ENCODE measurements at places on chromosomes 5 and 9.

DNA sequence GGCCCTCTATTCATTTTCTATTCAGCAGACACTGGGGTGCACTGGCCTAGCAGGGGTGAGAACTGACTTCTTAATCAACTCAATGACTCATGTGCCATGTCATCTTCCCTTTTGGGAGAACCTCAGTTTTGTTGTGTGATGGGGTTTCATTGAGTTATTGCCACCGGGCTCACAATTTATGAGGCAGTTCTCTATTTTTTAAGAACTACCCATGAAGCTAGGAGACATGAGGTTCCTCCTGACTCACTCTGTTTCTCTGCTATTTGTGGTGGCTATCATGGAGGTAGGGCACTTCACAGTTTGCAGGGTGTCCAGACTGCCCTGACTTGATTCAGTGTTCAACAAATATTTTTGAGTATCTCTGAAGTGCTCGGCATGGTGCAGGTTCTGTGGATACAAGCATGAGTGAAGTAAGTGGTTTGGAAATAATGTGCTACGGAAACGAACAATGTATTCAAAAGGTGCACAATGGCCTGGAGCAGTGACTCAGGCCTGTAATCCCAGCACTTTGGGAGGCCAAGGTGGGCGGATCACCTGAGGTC, 39.3 kb downstream of the SPARC start:
- DNase-seq: no peak

DNA sequence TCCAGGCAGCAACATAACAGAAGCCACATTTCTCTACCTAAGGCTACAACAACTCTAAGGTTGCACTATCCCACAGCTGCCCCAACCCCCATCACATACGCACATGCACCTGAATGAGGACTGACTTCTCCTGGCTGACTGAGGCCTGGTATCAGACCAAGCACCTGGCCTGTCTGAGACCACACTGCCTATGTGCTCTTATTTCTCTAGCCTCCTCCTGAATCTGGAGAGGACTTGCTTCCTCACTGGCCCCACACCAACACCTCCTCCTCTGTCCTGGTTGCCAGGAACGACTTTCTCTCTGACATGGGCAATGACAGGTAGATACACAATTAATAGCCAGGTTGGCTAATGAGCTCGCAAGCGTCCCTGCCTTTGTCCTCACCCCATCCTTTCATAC, 14.9 kb upstream of the VDAC1 start:
- no peak for DNase-seq

- no peak for DNase-seq
Observed at GRCh38 chr5:180631549-180632383, 17.6 kb downstream of the FLT4 start.

- DNase-seq: no peak
Observed at GRCh38 chr9:69215774-69216485, 41.9 kb downstream of the TJP2 start.

DNA sequence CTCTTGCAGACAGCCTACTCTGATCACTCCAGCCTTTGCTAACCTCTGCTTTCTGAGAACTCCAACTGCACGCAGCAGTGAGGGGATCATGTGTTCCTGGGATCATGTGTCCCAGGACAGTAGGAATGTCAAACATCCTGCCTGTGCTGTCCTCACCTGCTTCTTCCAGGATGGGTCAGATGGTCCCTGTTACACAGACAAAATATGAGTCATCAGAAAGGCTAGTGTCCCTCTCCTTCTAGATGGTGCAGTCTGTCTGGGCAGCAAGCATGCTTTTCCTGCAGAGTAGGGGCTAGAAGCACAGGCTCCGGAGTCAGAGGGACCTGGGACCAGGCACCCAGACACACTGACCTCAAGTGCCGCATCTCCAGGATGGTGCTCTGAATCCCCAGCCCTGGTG, 20.1 kb upstream of the SLC25A48 start:
- DNase-seq: no peak

DNA sequence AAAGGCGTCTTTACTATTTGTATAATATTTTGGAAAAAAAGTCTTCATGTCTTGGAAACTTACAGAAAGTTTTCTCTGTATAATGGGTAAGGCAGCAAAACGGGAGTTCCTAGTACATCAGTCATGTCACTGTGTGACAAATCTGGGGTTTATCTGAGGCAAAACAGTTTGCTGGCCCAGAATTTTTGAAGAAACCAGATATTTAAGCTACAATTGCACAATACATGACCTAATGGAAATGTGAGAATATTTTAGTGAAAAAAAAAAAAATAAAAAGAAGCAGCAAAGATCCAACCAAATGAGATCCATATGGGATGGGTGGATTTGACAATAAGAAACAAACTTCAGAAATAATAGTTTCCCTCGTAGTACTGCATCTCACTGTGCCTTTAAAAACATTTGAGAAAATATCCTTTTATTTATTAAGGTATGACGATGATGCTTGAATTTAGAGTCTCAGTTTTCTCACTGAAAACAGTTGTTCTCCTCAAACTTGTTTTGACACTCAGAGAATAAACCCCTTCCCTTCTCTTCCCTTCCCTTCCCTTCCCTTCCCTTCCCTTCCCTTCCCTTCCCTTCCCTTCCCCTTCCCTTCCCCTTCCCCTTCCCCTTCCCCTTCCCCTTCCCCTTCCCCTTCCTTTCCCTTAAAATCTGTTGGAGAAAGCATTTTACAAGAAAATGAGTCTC, 180.5 kb upstream of the TUT7 start:
- no peak for DNase-seq

- no peak for DNase-seq
Observed at GRCh38 chr9:35661756-35662350, 3.1 kb downstream of the ARHGEF39 start.

GRCh38 chr9:93301911-93302541, 118.1 kb downstream of the WNK2 start:
- DNase-seq: peak; percentile 26

- peak; percentile 61 for DNase-seq
Observed at GRCh38 chr5:139710319-139711066, 62.3 kb downstream of the CXXC5 start.

DNA sequence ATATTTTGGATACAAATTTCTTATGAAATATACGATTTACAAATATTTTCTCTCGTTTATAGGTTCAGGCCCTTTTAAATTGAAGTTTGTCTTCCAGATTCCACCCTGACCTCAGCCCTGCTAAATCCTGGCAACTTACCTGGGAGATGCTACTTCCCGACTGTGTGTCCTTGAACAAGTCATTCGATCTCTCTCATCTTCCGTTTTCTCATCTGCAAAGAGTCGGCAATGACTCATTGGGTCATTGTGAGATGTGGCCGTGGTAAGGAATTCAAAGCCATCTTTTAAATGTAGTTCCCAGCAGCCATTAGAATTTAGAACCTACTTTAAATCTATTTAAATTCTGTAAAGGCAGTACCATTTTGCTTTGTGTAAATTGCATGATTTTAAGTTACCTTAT, 72.5 kb downstream of the LHX2 start:
- DNase-seq: no peak

DNA sequence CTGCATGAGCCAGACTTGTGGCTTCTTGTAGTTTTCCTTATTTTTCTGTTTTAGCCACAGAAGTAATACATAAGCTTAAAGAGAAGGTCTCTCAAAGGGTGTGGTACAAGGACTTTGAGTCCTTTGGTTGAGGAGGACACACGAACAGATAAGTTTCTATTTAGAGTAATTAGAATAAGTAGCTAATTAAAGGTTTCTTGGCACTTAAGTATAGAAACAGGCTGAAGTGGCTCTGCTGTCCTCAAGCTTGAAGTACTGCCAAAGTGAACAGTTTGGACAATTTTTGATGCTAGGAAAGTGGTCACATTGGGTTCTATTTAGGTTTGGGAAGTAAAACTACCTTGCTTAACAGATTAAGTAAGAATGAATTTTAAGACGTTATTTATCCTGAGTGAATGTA, 278.3 kb upstream of the MPDZ start:
- no peak for DNase-seq

- DNase-seq: no peak
Observed at GRCh38 chr9:91825422-91825821, 124.6 kb downstream of the ROR2 start.

GRCh38 chr5:149832636-149833035, 102.5 kb downstream of the PPARGC1B start:
- DNase-seq: no peak

- no peak for DNase-seq
Observed at GRCh38 chr5:30069441-30070263, 1123.8 kb upstream of the CDH6 start.

- DNase-seq: no peak
Observed at GRCh38 chr9:109256336-109256735, 64.5 kb downstream of the EPB41L4B start.

DNA sequence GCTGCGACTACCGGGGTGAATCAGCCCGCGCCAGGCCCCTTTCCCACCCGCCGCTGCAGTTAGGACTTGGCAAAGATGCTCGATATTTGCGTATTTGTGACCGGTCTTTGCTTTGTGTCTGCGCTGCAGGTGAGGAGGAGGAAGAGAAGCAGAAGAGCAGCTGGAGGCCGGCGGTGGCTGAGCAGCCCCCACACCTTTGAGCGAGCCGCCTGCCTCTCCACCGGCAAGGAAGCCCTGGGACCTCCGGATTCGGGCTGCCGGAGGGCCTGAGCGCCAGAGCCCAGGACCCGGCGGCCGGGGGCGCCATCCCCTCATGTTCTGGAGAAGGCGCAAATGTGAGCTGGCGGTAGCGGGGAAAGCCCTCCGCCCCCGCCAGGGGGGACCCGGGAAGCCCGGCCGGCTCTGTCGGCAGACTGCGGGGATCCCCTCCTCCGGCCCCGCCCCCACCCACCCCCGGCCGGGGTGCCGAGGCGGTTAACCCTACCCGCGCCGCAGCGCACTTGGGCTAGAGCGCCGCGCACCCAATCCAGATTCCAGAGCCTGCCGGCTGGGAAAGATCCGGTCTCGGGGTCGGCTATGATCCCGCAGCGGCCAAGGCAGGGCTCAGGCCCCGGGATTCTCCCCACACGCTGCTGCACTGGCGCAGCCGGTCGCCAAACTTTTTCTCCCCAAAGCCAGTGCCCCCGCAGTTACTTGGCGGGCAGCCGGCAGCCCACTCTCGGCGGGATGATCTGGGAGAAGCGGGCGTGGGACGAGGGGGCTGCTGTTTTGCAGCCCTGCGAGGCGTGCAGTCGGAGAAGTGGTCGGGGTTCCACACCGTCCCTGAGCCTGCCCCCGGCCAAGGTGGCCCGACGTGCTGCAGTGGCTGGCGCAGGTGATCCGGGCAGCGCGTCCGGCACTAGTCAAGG, 800 bp upstream of the KCNN2 start:
- DNase-seq: peak; percentile 45

DNA sequence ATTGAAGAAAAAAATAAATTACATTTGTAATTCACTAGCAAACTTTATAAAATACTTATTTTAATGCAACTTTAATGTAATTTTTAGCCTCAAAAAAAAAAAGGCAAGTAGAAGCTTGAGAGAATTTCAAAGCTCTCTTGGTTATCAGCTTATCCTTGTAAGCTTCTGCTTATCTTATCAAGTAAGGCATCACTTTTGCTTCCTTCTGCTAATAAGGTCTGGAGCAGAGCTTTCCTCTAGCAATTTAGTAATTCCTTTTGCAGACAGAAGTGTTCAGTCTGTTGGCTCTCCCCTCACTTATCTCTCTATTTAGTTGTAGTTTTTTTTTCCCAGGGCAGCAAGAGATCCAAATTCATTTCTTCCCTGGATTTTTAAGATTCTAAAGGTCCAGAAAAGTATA, 525.0 kb downstream of the ISL1 start:
- DNase-seq: no peak

GRCh38 chr5:176438959-176439757, 9.0 kb upstream of the FAF2 start:
- DNase-seq: no peak

DNA sequence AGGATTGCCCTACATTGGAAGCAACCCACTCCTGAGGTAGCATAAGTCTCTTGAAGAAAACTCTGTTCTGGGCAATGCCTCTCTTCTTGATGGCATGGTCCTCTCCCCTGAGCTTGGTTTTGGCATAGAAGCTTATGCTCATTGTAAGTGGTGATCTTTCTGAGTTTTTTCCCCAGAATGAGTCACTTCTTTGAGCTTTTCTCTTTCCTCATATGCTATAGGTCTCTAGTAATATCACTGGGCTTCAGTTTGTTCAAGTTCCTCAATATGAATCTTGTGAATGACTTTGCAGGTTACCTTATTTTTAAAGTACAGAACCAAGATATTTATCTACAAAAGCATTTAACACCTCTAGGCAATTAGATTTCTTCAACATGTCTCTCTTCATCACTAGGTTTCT, 76.5 kb upstream of the ATG10 start:
- DNase-seq: no peak

- DNase-seq: no peak
Observed at GRCh38 chr5:93070938-93071337, 510.1 kb downstream of the NR2F1-AS1 start.

DNA sequence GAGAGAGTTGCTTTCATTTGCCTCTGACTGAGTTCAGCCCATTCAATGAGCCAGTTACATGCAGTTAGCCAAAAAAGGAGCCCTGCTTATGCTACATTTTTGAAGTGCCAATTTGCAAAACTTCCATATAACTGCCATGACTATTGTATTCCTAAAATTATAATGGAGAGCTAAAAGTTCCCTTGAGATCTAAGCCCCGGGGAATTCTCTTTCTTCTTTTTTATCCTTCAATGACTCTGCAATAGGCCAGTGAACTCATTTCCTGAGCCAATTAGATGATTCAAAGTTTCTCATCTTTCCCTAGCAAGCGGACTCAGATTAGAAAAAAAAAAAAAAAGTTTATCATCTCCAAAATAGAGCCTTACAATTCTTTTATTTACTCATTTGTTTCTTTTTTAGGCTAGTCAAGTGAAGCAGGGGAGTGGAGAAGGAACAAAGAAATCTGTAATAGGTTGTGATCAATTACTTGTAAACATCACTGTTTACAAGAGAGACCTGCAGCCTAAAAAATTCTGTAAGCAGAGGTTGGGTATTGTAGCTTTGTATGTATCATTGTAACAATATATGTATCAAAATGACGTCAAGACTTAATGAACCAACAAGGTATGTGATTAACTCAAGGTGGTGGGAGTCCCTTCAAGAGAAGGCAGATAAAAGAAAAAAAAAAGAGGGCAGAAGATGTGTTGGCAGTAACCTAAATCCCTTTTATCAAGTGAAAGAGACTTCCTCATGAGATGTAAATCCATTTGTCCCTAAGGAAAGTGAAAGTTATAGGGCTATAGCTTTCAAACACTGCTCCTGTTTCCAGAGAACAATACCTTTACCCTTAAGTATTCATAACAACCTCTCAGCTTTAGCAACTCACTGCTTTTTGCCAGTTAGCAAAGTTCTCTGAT, 48.7 kb upstream of the HOMER1 start:
- DNase-seq: no peak

DNA sequence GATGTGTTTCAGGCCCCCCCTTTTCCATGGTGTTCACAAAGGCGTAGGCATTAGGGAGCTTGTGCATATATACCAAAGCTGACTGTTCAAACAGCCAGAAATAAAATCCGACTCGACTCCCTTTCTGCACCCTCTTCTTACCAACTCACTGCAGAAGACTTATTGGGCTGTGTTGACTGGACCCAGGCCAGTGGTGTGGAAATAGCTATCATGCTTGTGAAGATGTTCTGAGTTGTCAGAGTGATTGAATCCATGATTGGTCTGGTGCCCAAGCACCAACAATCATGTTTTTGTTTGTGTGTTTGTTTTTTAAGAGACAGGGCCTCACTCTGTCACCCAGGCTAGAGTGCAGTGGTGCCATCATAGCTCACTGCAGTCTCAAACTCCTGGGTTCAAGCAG, 21.6 kb downstream of the TJP2 start:
- DNase-seq: no peak

Measured in GM12891 (cell line).